SW 1271 (cell line): ENCODE measurements at places on chromosomes 5 and 9.

GRCh38 chr9:125421591-125422181, 160.1 kb downstream of the GAPVD1 start:
- DNase-seq: no peak

GRCh38 chr5:178531786-178532185, 58.4 kb downstream of the COL23A1 start:
- DNase-seq: no peak

DNA sequence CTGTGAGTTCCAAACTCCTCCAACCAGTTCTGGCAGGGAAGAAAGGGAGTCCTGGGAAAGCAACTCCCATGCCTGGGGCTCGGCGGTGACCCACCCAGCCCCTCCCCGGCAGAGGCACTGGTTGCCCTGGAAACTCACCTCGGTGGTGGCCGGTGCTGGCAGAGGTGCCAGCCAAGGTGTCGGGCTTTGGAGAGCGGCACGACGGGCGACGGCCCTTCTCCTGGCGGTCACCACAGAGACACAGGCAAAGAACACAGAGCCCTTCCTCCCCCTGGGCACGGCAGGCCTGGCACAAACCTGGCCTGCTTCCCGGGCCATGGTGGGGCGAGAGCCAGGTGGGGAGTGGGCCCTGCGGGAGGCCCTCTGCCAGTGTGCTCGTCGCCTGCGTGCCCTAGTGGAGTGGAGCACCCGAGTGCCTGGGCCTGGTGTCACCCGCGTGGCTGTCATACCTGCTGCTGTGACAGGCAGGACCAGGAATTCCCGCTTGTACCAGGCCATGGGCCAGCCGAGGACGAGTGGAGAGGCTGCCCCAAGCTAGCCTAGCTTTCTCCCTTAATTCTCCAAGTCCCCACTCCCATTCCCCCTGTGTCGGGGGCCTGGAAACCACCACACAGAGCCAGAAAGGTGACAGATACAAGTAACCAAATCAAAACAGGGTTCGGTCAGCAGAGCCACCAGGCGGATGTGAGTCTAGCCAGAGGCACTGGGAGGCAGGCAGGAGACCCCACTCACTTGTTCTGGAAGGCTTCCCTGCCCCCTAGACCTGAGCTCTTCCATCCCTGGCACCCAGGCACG, 8.2 kb upstream of the RALGDS start:
- DNase-seq: no peak

DNA sequence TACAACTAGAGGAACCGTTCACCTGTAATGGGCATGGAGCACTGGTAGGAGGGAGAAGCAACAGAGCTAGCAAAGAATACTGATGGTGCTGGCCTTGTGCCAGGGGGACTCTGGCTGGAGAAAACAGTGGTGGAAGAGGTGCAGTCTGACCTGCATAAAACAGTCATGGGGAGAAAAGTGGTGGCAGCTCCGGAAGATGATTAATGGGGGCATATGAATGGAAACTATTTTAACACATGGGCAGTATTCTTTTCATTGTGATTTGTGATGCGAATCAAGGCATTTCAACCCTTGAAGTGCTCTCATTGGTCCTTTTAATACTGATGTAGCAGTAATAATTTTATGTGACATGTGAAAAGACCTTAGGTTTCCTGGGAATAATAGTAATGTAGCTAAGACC, 219.6 kb downstream of the ADAMTS6 start:
- no peak for DNase-seq

DNA sequence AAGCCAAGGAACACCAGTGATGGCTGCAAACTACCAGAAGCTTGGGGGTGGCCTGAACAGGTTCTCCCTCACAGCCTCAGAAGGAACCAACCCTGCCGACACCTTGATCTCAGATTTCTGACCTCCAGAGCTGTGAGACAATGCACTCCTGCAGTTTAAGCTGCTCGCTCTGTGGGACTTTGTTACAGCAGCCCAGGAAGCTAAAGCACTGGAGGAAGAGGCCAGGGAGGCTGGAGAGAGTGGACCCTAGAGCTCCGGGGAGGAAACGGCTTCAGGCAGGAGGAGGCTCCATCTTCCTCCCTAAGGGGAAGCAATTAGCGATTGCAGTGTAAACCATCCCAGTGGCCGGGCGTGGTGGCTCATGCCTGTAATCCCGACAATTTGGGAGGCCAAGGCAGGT, 25.1 kb downstream of the BARX1 start:
- DNase-seq: no peak

DNA sequence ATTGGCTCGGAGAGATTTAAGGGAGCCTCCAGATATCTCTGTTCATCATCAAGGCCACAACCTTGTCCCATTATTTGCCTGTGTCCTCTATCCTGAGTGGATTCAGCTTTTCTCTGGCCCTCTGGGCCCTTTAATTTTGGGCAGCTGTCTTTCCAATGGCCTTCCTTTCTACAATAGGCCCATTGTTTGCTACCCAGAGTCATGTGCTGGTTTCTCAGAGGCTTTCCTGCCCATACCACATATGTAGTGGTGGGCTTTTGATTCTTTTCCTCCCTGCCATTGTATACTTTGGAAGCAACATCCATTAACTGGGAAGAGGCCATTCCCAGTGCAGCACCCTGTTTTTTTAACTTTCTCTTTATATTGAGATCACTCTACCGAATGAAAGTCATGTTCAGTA, 233.9 kb upstream of the SGCD start:
- no peak for DNase-seq

- peak; percentile 21 for DNase-seq
Observed at GRCh38 chr9:20941174-20941690, 90.2 kb downstream of the HACD4 start.

DNA sequence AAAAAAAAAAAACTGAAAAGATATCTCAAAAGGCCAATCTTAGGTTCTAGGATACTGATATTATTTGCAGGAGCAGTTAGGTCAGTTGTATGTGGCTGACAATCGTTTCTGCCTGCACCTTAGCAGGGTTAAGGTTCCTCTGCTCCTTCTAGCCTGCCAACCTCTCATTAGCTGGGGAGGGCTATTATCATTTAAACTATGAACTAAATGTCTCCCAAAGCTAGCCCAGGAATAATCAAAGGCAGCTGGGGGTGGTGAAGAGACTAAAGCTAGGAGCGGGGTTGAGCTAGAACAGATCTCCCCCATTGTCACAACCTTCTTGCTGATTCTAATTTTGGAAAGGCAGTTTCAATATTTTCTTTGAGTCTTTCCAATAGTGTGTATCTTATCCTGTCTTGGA, 99.9 kb downstream of the ICE1 start:
- DNase-seq: no peak

DNA sequence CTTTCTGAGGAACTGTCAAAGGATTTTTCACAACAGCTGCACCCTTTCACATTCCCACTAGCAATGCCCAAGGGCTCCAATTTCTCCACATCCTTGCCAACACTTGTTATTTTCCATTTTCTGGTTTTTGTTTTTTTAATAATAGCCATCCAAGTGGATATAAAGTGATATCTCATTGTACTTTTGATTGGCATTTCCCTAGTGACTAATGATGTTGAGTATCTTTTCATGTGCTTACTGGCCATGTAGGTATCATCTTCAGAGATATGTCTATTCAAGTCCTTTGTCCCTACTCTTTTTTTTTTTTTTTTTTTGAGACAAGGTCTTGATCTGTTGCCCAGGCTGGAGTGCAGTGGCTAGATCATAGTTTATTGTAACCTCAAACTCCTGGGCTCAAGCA, 115.8 kb upstream of the HAND1 start:
- DNase-seq: no peak

GRCh38 chr9:113568571-113569321, 105.2 kb downstream of the RGS3 start:
- no peak for DNase-seq

DNA sequence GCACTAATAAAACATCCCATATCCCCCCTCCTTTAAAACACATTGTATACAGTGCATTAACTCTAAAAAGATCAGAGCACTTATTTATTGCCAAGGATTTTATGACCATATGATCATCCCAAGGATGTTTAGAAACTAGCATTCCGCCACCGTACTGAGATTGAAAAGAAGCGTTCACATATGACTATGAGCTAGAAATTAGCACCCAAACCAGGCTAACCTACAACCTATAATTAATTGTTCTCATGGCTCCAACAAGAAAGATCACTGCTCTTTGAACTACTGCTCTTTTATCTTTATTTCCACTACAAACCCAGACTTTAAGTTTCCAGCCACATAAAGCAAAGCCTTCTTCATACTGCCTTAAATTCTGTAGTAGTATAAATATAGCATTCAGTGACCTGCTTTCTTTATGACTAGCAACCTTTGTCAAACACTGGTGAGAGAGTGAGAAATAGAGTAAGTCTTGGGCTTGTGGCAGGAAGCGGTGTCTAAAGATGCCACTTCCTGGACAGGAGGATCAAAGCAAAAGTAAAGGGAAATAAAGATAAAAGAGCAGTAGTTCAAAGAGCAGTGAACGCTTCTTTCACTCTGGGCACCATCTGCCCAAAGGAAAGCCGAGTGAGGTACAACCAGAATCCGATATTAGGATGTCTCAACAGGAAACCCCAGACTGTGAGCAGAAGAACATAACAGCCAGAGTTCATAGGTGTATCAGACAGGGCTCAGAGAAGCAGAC, 151.1 kb upstream of the ERCC6L2 start:
- DNase-seq: no peak

GRCh38 chr5:15012061-15012460, 140.5 kb upstream of the ANKH start:
- DNase-seq: no peak

DNA sequence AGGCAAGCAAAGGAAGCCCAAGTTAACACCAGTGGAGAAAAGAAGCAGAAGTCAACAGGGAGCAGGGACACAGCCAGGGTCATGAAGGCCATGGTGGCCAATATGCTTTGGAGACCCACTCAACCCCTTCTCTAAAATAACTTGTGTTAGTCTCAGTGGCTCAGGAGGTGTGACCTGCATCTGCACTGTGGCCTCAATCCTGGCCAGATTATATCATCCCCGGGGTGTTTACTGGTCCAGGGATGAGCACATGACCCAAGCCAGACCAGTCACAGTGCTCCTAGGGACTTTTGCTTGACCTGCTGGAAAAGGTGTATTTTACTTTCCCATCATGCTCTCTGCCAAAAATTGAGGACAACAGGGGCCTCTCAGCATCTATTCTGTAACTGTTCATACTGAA, 105.2 kb downstream of the DPYSL3 start:
- no peak for DNase-seq

DNA sequence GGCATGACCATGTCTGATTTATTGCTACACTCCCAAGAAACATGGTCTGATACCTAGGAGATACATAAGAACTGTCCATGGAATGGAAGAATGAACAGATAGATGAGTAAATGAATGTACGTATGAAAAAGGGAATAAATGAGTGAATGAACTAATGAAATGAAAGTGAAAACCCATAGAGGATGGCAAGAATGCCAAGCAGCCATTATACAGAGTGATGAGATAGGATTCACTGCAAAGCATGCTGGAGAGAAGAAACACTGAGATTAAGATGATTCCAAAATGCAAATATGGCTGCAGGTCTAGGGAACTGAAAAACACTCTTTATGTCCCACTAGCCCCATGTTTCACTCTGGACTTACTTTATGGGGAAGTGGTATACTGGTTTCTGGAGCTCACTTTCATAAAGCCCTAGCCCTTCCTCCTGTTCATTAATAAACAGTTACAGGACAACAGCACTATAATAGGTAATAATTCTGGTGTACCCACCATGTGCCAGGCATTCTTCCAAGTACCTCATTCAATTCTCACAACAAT, 170.3 kb upstream of the RAD23B start:
- no peak for DNase-seq

DNA sequence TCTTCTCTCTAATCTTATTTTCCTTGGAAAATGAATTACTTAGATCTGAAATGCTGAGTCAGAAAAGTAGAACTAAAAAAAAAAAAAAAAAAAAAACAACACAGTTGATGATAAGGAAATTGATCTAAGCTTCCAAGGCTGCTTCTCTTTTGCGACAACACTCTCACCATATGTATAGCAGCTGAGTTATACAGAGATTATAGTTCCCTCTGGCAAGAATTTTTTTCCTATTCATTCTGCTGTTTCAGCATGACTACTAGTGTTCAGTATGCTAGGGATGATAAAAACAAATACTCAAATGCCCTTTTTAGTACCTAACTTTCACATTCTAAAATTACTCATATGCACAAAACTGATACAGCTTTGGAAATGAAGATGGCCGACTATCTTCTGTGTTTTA, 267.3 kb downstream of the MLLT3 start:
- no peak for DNase-seq

GRCh38 chr9:36037549-36038122, 923 bp downstream of the RECK start:
- DNase-seq: no peak

DNA sequence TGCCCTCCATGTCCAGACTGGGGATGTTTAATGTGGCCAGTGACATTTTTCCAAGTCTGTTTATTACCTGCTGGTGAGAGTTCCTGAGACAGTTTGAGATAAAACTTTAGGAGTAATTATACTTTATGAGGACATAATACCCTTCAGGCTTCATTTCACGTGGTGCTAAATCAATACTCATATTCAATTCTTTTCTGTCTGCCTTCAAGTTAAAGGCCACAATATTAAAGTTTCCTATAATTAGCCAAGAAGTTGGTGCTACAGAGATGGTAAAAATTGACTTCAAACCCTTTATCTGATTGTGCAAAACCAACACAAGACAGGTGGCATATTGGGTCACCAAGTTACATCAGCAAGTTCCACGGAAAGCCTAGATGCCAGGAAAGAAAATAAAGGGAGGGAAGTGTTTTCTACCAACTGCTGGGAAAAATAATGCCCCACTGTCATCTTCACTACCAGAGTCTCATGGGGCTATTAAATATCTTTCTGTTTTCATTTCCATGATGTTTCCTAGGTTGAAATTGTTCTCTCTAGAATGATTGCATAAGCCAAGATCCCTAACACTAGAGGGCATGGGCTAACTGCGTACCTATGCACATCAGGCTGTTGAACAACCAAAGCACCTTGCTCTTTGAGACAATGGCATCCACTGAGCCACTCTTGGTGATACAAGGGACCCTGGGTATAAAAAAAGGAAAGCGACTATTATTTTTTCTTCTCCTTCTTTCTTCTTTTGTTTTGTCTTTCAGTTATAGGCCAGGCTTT, 68.7 kb downstream of the INSYN2B start:
- no peak for DNase-seq

DNA sequence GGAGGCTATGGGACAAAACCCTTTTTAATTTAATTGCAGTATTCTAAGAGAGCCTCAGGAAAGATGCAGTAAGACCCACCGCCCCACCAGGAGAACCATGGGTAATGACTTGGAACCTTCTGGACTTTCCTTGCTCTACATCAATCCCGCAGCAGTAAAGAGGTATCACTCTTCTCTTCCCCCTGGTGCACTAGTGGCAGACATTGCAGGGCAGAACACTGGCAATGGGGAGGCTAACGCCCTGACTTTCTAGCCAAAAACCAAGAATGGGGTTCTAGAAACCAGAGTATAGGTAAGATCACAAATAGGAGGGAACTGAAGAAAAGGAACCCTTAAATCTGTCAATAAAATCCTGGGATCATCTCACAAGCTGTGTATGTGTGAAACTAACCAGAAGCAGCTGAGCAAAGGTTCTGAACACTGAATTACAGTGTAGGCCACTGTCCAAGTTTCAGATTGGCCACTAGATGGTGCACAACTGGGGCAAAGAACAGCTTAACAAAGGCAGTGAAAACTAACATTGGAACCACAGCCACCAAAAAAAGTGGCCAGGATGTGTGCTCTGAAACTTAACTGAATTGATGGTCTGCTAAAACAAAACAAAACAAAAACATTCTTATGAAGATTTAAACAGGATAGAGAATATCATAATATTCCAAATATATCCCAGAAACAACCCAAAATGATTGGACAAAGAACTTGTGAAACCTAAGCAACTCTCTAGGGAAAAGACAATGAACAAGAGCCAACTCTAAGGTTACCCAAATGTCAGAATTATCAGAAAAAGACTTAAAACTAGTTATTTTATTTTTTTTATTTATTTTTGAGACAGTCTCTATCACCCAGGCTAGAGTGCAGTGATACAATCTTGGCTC, 6.6 kb upstream of the FAM151B start:
- DNase-seq: peak; percentile 72
